Activated naive CD4-positive, alpha-beta T cell (primary cell): ENCODE measurements at places on chromosomes 7 and 10.

GRCh38 chr10:119754085-119754484 is 28.2 kb downstream of the INPP5F start:
- DNase-seq: no peak

GRCh38 chr7:117555260-117555659 is 75.4 kb downstream of the CFTR start:
- no peak for DNase-seq

- DNase-seq: no peak
These were observed 1.4 kb downstream of the OTUD1 start for GRCh38 chr10:23439961-23440889.

- DNase-seq: no peak
These were observed 39.3 kb downstream of the FAM13C start for GRCh38 chr10:59323036-59323459.

- DNase-seq: no peak
These were observed 1.3 kb upstream of the CALCR start for GRCh38 chr7:93575555-93576399.

GRCh38 chr7:70554646-70555045 is 577.3 kb upstream of the GALNT17 start:
- DNase-seq: no peak

DNA sequence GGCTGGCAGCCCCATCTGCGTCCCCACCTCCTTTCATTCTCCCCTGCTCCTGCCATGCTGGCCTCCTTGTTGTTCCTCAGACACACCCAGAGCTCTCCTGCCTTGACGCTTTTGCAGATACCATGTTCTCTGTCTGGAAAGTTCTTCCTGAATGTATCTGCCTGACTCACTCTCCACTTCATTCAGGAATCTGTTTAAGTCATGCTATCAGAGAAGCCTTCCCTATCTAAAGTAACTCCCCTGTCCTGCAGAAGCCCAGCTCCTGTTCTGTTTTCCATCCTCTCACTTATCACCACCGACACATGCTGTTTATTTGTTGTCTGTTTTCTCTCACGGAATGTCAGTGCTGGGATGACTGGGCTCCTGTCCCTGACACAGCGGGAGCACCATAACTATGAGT is 82.0 kb downstream of the AFAP1L2 start:
- no peak for DNase-seq

GRCh38 chr10:80582286-80582960 is 44.7 kb downstream of the SH2D4B start:
- no peak for DNase-seq

- no peak for DNase-seq
These were observed 11.1 kb downstream of the STK17A start for GRCh38 chr7:43594020-43594419.

- no peak for DNase-seq
These were observed 52.2 kb downstream of the CUBN start for GRCh38 chr10:17077346-17077781.

DNA sequence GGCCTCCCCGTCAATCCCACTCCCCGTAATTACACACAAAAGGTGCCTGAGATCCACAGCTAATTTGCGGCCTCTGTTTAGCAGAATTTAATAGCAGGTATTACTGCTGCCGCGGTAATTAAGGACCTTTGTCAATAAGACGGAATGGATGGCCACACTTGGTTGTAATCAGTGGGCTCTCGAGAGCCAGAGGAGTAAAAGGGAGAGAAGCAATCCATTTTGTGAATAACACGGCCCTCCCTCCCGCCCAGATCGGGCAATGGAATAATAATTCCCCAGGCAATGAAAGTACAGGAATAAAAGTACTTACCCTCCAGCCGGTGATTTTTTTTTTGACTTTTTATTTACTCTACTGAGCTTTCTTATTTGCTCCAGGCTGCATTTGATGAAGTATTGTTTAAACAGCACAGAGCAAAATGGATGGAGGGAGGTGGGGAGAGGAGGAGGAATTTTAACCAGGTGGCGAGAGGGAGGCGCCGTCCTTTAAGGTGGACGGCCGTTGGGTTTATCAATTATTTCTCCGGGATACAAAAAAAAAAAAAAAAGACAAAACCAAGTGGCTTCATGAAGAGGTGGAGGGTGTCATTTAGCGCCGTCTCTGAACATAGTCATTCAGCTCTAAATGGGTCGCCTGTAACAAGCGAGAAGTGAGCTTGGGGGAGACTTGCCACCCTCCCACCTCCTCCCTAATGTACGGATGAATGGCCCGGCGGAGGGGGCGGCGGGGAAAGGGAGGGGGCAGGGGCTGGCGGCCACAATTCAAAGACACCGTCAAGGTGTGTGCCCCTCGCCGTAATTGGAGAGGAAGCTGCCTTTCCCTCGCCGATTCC is 120.3 kb downstream of the BUB3 start:
- DNase-seq: no peak

- DNase-seq: no peak
These were observed 394.7 kb downstream of the AUTS2 start for GRCh38 chr7:69992938-69993337.

DNA sequence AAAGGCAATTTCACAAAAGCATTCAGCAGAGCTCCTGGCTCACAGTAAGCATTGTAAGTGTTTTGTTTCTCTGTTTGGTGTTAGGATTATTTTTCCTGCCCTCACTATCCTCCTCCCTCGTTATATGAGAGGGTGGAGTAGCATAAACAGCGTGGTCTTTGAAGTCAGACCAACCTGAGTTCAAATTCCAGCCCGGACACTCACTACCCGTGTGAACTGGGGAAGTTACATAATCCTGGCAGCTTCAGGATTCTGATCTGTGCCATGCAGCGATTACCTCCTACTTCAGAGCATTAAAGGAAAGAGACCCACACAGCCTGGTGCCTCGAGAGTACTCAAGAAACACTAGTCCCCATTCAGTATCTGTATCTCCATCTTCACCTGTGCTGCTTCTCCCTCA is 386.5 kb downstream of the INHBA start:
- no peak for DNase-seq

- no peak for DNase-seq
These were observed 42.1 kb downstream of the ARHGAP21 start for GRCh38 chr10:24681572-24682088.

GRCh38 chr7:77985974-77986339 is 187.4 kb downstream of the PHTF2 start:
- no peak for DNase-seq

GRCh38 chr10:73967022-73967429 is 30.9 kb upstream of the VCL start:
- DNase-seq: no peak

DNA sequence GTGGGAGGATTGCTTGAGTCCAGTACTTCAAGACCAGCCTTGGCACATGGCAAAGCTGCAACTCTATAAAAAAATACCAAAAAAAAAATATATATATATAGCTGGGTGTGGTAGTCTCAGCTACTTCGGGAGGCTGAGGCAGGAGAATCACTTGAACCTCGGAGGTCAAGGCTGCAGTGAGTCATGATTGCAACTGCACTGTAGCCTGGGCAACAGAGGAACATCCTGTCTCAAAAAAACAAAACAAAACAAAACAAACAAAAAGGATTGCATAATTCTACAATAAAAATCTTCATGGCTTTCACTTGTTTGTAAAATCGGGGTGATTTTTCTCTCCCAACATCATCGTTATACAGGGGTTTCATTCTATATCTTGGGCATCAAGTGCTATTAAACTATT is 35.1 kb downstream of the GUSB start:
- DNase-seq: no peak
